T-helper 22 cell (primary cell): ENCODE measurements at places on chromosomes 16 and 17.

DNA sequence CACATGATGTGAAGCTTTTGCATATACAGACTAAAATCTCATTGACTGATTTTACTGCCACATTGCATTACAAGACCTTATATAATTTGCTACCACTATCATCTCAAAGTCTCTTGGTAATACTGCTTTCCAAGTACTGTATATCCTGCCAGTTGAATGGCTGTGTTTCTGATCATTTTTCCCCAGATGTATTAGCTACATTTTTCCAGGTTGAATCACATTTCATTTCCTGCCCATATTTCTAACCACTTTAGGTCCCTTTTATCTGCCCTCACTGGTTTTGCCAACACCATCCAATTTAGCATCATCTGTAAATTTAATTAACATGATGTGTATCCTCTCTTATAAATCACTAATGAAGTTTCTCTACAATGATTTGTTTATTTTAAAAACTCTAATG lies 365.7 kb upstream of the PMFBP1 start:
- DNase-seq: no peak

DNA sequence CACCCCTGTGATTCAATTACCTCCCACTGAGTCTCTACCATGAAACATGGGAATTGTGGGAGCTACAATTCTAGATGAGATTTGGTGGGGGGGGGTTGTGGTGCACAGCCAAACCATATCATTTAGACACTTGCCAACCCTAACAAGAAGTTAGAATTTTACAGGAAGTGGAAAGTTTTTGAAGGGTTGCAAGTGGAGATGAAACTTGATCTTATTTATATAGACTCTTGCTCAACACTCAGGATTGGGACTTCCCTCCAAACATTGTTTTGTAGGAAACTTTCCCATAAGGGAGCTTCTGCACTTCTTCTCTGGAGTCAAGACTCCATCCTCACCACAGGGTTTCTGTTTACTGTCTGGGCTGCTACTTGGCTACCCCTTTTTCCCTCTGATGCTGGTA lies 266.7 kb upstream of the CDH11 start:
- no peak for DNase-seq

DNA sequence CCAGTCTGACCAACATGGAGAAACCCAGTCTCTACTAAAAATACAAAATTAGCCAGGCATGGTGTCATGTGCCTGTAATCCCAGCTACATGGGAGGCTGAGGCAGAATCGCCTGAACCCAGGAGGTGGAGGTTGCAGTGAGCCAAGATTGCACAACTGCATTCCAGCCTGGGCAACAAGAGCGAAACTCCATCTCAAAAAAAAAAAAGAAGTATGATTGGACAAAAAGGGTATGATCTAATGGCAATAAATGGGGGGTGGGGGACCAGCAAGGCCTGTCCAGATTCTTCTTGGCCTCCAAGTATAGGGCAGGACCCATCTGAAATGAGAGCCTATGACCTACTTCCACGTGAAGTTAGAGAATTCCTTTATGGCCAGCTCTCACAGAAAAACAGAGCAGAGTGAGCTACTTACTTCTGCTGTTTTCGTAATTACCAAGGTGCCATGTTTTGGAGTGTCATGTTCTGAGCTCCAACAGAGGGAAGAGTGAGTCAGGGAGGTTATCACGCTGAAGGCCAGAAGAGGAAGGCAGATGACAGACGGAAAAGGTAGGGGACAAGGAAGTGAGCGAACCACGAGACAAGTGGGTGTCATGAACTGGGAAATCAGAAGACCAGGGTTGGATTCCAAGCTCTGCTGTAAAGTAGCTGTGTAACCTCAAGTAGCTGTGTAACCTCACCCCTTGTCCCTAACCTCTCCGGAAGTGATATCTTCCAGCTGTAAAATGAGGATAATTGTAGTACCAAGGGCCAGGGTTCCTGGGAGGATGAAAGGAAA lies 3.6 kb upstream of the ZMYND15 start:
- DNase-seq: no peak

GRCh38 chr16:67238806-67239470 lies 8.3 kb downstream of the FHOD1 start:
- no peak for DNase-seq

- no peak for DNase-seq
These were observed 31.7 kb upstream of the KCNJ2 start for GRCh38 chr17:70137451-70138230.
